ENCODE measurements at places on chromosomes 6 and 20.

DNA sequence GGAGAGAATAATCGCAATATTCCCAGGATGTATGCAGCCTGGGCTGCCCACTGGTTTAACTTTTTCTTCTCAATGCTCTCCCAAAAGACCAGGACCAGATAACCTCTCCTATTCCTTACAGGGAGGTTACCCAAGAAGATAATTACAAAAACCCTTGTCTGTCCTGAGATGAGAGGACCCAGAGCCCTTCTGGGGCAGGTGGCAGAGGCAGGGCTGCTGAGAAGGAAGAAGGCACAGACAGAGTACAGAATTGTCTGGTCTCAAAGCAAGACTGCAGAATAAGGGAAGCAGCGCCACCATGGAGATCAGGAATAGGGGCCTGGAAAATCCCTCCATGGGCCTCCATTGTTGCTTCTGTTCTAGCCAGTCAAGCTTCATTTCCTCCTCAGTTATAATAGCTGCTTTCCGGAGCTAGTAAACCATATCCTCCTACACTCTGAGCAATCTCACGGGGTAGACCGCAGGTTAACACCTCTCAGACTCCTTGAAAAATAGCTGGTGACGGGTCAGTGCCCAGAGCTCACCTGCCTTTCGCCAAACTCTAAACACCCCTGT is 463 bp upstream of the HLA-DMB start:
- no peak for DNase-seq

DNA sequence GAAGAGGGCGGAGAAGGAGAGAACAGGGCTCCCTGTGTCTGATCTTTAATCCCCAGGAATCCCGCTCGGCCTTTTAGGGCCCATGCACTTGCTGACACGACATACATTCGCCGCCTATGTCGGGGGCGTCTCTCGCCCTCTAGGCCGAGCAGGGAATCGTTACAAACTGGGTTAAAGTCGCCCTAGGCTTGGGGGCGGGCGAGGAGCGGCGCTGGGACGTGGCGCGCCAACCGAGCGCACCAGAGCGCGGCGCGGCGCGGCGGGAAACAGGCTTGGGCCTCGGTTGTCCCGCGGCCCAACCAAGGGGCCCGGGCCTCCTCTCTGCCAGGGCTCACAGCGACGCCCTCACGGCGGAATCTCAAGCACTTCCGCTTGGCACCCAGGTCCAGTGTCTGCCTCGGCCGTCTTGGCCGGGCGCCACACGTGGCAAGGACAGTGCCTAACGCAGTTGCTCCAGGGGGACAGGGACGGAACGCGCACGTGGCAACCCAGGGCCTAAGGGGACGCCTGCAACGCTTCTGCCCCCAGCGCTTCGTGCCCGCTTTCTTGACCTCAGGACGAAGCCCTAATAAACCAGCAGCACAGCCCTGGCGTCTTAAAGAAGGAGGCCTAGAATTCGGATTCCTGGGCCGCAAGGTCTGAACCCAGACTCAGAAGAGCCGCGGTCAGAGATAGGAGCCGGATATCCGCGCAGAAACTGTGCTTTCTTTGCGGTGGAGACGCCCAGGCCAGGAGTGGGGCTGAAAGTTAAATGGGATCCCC is 71.5 kb downstream of the NCR2 start:
- DNase-seq: no peak

GRCh38 chr20:62642666-62643520 is 590 bp downstream of the SLCO4A1 start:
- no peak for DNase-seq

GRCh38 chr6:26170951-26171841 is 84.0 kb downstream of the HFE start:
- DNase-seq: no peak

- DNase-seq: no peak
Measured at GRCh38 chr20:47674686-47675085, 110.6 kb downstream of the SULF2 start.
